ENCODE measurements at places on chromosomes 6 and 20.

DNA sequence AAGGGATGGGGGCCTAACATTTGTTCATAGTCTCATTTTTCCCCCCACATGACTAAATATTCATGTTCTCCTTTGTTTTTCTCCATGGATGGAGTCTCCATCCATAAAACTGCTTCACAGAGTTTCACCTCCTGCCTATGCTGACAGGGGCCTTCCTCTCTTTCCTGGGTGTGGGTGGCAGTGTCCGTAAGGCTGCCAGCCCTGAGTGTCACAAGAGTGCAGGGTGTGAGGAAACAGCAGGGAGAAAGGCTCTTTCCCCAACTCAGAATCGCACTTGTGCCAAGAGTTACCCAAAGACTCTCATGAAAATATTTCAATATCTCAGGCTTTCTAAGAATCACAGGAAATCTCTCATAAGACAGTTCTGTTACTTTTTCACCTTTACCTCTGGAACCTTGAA is 346.2 kb upstream of the MMS22L start:
- no peak for DNase-seq

DNA sequence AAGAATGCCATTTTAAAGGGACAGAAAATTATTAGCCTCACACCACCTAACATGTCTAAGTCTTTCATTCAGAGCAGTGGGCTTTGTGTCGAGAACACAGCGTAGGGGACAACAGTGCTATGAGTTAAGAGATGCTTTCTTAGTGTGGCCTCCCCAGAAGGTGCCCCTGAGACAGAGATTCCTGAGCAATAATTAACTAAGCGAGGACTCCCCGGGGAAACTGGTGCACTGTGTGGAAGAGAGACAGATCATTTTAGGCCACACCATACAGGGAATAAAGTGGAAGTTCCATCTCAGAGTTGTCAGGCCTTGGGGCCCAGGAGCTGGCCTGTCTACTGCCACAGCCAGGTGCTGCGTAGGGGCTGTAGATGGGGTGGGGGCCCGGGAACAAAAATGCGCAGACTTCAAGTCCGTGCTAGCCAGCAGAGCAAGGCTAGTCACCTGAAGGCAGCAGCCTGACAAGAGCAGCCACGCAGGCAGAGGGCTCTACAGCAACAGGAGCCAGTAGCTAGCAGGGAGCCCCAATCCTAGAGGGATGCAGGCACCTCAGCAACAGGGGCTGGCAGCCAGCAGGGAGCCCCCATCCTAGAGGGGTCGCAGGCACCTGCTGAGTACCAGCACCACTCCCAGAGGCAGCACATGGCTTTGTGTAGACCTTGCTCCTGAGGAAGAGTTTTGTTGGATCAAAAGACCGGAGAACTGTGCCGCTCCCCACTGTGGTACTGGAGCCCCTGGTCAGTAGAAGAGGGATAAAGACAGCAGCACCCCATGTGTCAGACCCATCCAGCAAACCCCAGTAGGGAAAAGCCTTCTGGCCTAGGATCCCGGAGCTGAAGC is 63.0 kb upstream of the NXT1 start:
- no peak for DNase-seq

DNA sequence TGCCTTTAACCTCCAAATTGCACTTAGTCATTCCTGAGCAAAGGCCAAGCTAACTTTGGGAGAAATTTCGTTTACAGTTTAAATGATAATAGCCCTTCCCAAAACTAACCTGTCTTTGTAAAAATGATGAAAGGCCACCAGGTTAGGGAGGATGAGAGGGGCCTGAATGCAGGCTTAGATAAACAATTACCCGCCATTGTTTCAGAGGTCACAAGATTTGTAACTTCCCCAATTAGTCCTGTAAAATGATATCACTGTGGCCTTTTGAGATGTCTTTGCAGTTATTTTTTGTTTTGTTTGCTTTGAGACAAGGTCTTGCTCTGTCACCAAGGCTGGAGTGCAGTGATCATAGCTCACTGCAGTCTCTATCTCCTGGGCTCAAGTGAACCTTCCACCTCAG is 26.3 kb downstream of the GNL1 start:
- DNase-seq, result no peak

GRCh38 chr20:36969478-36970186 is 18.1 kb upstream of the SAMHD1 start:
- DNase-seq, result no peak

DNA sequence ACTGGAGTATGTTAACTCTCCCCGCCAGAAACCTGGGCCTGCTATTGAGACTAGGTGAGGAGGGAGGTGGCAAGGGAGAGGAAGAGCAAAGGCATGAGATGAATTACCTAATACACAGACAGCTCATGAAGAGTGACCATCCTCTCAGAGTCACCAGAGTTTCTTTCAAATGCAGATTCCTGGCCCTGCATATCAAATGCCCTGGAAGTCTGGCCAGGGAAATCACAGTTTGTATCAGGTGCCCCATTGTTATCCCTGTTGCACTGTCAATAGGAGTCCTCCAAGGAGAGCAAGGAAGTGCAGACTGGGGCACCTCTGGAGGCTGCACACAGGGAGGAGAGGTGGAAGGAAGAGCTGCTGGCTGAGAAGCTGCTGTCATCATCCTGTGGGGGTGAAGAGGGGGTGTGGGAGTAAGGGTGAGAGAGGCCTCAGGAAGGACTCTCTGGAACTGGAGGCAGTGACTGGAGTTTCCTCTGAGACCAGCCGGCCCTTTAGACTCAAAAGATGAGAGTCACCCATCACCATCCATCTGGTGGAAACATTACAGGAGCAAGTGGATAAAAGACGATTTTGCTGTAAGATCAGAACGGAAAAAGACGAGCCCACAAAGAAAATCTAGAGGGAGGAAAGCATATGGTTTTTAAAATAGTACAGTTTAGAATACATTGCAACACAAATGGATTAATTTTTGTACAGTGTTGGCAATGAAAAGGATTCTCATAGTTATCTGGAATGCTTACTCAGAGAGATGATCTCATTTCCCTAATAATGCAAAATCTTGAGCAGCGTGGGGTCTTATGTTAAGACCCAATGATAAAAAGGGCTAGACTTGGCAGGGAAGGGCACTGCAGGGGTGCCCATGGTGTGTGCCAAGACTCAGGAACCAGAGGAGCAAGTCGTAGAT is 268.1 kb downstream of the UST start:
- no peak for DNase-seq

DNA sequence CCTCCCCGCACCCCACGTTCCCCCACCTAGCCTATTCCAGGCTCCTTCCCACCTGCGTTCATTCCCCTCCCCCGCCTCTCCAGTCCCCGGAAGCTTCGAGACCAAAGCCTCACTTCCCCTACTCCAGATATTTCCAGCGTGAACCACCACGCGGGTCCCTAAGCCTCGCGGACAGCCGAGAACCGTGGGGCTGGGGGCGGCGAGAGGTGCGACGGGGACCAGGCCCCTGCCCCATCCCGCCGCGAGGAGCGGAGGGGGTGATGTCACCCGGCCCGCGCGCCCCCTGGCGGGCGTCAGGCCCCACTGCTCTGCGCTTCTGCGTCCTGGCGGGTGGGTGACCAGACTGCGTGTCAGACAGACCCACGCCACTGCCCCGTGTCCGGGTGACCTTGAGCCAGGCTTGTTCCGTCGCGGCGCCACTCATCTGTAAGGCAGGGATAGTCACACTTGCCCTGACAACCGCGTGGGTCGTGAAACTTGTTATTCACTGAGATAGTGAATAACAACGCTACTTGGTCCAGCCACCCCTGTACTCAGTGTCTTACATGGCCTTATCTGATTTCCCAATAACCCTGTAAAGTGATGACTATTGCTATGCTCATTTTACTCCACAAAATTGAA is 9.0 kb upstream of the HSP90AB1 start:
- peak; percentile 27 for DNase-seq

DNA sequence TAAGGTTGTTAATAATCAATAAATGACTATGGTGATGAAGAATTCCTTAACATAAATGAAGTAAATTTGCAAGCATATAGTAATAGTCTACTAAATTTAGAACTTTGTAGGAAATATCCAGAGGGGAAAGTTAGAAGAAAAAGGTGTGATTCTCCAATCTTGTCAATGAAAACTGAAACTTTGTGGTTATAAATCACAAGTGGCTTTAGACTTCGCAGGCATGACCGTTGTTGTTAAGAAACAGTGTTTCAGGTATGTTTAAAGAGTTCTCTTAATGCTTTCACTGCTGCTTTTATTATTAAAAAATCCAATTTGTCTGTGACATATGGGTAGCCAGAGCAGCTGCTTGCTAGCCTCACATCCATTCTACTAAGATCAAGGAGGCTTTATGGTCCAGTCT is 475.6 kb upstream of the ADGRB3 start:
- DNase-seq, result no peak

DNA sequence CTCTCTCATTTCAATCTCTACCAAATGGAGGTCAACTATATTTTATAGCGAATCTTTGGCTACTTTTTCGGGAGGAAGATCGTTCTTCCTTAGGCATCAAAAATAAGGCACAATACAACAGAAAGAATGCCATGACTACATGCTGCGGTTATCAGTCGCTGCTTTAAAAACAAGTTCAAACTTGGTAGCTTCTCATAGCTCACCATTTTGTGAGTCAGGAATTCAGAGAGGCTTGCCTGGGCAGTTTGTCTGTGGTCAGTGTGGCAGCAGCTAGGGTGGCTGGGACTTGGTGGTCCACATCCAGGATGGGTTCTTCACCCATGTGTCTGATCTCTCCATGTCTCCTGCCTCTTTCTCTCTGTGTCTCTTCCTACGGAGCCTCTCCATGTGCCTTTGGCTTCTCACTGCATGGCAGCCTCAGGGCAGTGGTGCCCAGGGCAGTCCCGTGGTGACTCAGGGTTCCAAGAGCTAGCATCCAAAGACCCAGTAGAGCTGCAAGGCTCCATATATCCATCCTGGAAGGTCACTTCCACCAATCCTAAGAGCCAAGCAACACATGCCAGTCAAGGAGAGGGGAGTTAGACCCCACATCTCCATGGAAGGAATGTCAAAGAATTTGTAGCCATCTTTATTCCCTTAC is 10.4 kb downstream of the SCML4 start:
- DNase-seq, result no peak

- no peak for DNase-seq
Observed at GRCh38 chr6:3372184-3372846, 84.5 kb downstream of the SLC22A23 start.

DNA sequence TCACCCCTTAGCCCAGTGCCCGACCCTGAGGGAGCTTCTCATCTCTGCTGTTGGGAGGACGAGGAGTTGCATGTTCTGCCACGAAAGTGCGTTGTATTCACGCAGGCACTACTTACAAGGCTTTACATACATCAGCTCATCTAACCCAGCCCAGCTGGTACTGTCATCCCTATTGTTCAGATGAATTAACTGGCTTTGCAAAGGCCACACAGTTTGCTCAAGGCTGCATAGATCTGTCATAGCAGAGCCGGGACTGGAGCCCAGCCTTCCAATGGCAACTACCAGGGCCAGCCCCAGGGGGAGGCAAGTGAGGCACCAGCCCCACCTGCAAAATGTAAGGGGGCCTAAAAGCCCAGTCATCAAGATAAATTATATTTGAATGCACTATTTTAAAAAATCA is 257.6 kb downstream of the NFATC2 start:
- no peak for DNase-seq

DNA sequence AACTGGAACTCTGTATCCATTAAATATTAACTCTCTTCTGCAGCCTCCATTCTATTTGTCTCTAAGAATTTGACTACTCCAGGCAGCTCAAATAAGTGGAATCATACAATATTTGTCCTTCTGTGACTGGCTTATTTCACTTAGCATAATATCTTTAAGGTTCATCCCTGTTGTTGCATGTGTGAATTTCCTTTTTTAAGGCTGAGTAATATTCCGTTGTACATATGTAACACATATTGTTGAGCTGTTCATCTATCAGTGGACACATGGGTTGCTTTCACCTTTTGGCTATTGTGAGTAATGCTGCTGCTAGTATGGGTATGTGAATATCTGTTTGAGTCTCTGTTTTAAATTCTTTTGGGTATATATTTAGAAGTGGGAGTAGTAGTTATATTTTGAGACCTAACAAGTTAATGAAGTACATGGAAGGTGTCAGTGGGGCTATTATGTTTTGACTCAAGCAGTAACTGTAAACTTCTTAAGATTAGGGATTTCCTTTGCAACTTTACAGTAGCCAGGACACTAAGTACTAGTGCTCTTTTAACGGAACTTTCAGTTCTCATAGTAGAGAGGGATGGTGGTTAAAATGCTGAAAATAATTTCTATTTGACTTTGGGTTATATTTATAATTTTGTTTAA is 29.7 kb upstream of the TMEM217 start:
- DNase-seq, result no peak

DNA sequence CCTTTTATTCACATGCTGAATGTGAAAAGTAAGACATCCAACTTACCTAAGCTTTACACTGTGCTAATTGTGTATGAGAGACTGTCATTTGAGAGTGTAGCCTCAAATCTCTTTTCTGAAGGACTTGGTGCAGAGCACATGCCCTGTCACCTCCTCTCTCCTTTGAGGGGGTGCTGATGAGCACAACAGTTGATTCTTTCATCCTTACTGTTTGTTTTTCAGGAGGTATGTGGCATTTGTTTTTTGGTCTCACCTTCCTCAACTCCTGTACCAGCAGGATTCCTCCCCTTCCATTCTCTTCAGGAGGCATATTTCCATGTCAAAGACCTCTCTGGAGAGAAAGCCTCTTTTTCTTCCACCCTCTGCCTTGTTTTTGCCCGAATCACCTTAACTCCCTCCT is 252.6 kb upstream of the CITED2 start:
- no peak for DNase-seq

DNA sequence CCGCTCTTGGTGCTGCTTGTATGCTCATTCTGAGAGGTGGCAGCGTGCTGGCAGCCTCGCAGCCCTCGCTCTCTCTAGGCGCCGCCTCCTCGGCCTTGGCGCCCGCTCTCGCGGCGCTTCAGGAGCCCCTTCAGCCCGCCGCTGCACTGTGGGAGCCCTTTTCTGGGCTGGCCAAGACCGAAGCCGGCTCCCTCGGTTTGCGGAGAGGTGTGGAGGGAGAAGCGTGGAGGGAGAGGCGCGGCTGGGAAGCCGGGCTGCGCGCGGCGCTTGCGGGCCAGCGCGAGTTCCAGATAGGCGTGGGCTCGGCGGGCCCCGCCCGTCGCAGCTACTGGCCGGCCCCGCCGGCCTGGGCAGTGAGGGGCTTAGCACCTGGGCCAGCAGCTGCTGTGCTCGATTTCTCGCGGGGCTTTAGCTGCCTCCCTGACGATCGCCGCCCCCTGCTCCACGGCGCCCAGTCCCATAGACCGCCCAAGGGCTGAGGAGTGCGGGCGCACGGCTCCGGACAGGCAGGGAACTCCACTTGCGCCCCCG is 19.5 kb upstream of the FAM8A1 start:
- DNase-seq, result peak; percentile 71

GRCh38 chr6:158536084-158536890 is 23.6 kb upstream of the TMEM181 start:
- peak; percentile 80 for DNase-seq

- DNase-seq, result no peak
Observed at GRCh38 chr6:78910591-78911171, 43.3 kb downstream of the IRAK1BP1 start.

- no peak for DNase-seq
Observed at GRCh38 chr6:88538130-88538706, 372.1 kb upstream of the CNR1 start.

- DNase-seq, result no peak
Observed at GRCh38 chr6:13413900-13414555, 73.4 kb downstream of the GFOD1 start.
